Calu3 (cell line): ENCODE measurements at places on chromosomes 3 and 15. TPM values are rescaled to one million over a fixed set of nuclear protein-coding genes. Genes with fewer than 3 reads are reported as not detected.

DNA sequence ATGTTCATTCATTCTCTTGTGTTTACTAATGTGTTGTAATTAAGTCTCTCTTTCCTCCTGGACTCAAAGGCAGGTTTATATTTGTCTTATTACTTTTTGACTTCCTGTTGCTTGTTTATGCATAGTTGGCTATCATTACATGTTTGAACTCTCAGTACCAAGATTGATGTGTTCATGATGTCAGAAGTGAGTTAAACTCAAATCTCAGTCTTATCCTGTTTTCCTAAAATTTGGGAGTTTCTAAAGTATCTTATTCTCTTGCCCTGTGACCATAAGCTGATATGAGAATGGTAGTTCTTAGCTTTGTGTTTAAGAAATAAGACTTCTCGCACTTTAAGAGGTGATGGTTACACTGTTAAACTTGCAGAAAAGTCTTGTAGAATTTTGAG, 5.2 kb downstream of the GLCE start:
- no peak for DNase-seq

DNA sequence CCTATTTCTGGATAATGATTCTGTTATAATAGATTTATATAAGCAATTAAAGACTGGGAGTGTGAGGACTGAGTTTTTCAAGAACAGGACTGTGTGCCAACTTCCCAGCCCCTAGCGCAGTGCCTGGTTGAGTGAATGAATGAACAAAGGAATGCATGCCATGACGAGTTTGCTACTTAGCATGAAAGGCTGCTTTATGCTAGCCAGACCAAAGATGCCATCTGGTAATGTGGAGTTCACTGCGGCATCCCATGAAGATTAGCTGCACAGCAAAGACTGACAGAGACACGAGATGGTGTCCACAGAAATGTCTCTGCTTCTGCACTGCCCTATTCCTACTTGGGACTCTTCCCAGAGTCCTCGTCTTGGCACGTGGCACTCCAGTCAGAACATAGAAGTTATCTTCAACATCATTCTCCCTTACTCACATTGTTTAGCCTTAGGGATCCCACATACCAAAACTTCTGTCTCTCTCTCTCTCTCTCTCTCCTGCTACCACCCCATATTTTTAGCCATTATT, 283.9 kb upstream of the CTNNB1 start:
- no peak for DNase-seq

DNA sequence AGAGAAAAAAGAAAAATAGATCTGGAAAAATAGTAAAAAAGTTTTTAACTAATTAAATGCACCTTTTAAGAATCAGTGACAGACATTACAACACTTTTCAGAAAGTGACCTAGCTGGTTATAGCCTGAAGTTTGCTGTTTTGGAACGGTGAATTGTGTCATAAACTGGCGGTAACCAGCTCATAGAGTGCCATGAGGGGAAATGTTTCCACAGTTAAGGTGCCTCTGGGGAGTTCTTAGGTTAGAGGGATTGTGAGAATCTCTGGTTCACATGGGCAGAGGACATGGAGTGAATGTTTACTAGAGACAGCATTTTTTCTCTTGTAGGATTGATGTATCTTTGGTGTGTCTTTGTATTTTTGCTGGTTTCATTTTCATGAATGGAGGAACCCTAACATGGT, 2.8 kb downstream of the TBC1D23 start:
- no peak for DNase-seq

- peak; percentile 28 for DNase-seq
Observed at GRCh38 chr15:70703096-70703878, 60.1 kb downstream of the UACA start.

GRCh38 chr15:72770673-72771328, 12.8 kb downstream of the ADPGK start:
- DNase-seq, result no peak

- DNase-seq, result no peak
Observed at GRCh38 chr15:36407647-36408046, 171.8 kb upstream of the CDIN1 start.

DNA sequence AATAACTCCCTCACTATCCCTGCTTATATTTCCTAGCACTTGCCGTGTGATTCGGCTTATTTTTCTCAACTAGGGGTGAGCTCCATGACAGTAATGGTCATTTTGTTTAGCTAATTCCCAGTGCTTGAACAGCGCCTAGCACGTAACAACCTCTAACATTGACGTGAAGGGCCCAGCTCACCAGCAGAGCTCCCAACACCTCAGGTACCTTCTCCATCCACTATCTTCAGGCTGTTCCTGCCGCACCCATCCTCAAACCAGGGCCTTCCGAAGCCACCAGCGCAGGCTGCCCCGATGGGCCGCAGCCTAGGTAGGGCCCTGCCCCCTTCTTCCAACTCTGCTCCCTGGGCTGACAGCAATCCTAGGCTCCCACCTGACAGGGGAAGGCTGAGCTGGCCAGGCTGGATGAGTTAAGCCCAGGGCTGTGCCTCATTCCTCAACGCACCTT, 751 bp upstream of the RPS17 start:
- DNase-seq, result peak; percentile 16

- no peak for DNase-seq
Observed at GRCh38 chr3:174270841-174271240, 588.3 kb upstream of the NAALADL2 start.

DNA sequence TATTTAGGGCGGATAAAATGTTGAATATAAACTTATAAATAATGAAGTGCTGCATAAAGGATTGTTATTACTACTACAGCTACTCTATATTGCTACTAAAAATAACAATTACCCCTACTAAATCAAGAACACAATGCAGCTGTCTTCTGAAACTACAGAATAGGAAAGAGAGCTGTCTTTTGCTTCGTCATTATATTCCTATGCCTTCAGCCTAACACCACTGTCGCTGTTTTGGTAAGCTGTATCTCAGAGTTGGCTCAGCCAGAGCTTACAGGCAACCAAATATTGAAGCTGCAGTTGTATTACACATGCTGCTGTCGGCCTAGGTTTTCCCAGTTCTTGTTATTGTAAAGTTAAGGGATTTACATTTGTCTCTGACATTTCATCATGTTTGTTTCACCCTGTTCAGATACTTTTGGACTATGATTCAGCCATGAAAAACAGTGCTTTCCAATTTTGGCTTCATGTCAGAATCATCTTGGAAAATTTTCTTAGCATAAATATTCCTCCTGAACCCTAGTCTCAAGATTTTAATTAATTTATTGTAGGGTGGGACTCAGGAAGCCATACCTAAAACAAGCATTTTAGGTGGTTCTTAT, 31.3 kb upstream of the LPP start:
- no peak for DNase-seq

GRCh38 chr3:13500133-13500885, 20.2 kb downstream of the HDAC11 start:
- DNase-seq, result peak; percentile 54

DNA sequence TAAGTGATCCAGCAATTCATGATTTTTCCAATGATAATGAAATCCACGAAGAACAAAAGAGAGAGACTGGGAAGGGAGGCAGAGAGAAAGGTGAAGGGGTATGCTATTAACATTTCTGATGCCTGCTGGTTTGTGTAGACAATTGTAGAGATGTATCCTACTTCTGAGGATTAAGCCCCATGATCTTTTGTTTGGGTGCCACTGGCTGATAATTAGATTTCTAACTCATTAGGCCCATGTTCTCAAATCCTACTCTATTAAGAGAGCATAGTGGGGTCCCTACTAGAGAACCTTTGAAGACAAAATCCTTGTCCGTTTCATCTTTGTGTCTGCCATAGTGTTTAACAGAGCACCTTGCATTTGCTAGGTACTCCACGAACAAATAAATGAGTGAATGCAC, 2.7 kb upstream of the GNB4 start:
- DNase-seq, result no peak

- DNase-seq, result no peak
Observed at GRCh38 chr3:102905811-102906210, 471.0 kb downstream of the ZPLD1 start.

- no peak for DNase-seq
Observed at GRCh38 chr3:41304593-41304992, 105.3 kb downstream of the CTNNB1 start.

GRCh38 chr15:74129586-74130154, 716 bp upstream of the ISLR2 start:
- DNase-seq, result no peak

DNA sequence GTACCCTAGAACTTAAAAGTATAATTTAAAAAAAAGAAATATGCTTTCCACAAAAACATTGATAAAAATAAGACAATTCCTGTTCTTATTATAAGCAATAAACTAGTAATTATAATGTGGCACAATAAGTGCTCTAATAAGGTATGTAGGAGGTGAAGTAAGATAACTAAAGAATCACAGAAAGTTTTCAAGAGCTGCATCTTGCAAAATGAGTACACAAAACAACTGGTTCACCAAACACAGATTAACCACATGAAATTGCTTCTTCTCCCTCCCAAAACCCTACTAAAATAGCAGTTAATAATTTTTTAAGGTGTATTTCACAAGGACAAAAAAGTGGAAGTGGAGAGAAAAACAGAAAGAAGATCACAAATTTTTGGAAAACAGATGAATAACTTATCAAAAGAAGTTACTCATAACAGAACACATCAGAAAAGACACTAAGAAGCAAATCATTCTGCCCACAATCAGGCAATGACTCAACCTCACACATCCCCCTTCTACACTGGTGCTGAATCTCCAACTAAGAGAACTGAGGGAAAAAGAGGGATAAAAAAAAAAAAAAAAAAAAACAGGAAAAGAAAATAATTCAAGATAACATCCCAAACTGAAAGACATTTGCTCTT, 64.2 kb downstream of the TBC1D5 start:
- no peak for DNase-seq

DNA sequence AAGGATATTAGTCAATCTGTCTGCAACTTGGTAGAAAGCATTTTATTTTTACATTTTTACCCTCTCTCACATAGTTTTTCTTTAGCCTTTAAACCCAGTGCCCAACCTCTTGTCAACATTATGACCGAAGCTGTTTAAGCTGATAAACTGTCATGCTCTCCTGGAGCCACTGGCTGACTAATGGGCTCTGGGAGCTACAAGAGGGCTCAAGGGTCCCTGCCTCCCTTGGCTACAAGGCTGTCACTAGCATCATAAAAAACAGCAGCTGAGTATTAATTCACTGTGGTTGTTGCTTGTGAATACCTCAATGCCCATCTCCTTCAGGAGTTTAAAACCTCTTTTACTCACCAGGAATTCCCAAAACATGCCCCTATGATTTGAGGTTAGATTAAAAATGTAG, 237.9 kb downstream of the ZMAT3 start:
- DNase-seq, result no peak

- DNase-seq, result peak; percentile 24
Observed at GRCh38 chr3:127598841-127599570, 795 bp downstream of the MCM2 start.

DNA sequence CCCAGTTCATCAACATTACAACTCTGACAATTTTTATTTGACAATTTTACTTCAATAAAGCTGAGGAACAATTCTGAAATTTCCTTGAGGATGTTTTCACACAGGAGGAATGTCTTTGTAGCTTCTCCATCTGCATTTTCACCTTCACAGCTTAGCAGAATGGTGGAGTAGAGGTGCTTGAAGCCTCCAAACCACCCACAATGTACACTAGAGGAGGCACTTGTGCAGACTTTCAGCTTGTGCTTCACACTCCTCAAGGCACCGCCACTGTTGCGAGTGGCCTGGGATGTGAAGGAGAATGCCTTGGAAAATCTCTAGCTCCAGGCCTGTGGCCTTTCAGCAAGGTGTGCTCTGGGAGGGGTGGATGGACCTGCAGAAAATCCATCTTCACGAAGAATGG, 181.9 kb downstream of the EPHB1 start:
- no peak for DNase-seq

GRCh38 chr3:22585911-22586310, 617.2 kb upstream of the UBE2E2 start:
- DNase-seq, result no peak

GRCh38 chr3:192918275-192918588, 576 bp upstream of the MB21D2 start:
- no peak for DNase-seq

- DNase-seq, result no peak
Observed at GRCh38 chr15:95265419-95265997, 1034.1 kb downstream of the MCTP2 start.

GRCh38 chr3:138492980-138493675, 58.7 kb downstream of the ESYT3 start:
- DNase-seq, result no peak

DNA sequence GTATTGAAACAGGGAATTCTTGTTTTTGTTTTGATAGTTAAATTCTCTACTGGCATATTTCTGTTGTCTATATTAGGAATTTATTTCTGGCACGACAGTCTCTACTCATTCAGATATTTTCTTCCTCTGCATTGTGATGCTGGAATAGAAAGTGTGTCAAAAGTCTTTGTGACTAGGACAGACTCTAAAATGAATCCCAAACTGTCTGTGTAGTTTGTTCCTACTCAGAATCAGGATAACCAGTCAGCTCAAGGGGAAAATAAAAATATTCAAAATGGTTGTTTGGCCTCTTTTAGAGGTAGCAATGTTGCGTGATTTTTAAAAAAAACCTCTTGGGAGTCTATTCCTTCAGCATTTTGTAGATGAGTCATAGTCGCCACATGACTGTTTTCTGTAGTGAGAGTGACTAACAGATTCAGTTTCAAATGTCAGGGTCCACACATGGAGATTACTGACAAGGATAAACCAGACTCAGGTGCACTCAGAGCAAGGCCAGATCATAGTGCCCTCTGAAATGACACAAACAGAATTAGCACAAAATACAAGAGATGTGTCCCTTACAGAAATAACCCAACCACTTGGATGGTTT, 13.1 kb downstream of the SLC7A14 start:
- peak; percentile 26 for DNase-seq

GRCh38 chr3:158671821-158672214, 630 bp downstream of the LXN start:
- DNase-seq, result no peak

GRCh38 chr3:73041537-73041936, 19.9 kb upstream of the EBLN2 start:
- DNase-seq, result no peak

- peak; percentile 78 for DNase-seq
Observed at GRCh38 chr3:152266221-152266995, 2.3 kb upstream of the MBNL1 start.

GRCh38 chr3:139317660-139318430, 26.0 kb upstream of the MRPS22 start:
- peak; percentile 51 for DNase-seq

- DNase-seq, result no peak
Observed at GRCh38 chr3:53830944-53831343, 15.3 kb downstream of the CHDH start.

DNA sequence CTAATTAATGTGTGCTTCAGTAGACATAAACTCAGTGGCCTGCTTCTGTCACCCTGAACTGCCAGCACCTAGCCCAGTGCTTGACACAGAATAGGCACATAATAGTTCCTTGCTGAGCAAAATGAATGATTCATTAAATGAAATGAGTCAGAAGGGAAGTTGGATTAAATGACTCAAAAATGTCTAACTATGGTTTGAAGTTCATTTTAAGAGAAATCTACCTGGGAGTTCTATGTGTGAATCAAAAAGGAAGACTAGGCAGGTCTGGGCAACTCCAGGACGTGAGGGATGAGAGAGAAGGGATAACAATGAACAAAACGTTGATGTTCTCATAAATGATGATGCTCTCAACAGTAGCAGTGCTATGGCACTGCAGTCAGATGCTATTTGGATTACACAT, 175.0 kb downstream of the CFAP20DC start:
- no peak for DNase-seq

The GABRG3 gene
- not detected in 2 replicates for total RNA-seq

The CHRNA7 gene
- total RNA-seq, result 2.0 and 2.4 TPM in 2 replicates

The IL5RA gene
- total RNA-seq, result not detected in 2 replicates

The WDR93 gene
- total RNA-seq, result not detected in 2 replicates

The PAQR5 gene
- 1.8 and 2.5 TPM in 2 replicates for total RNA-seq

The KCNMB3 gene
- total RNA-seq, result 4.6 and 6.4 TPM in 2 replicates

The C3orf49 gene
- not detected in 2 replicates for total RNA-seq

The KY gene
- total RNA-seq, result 0.15 TPM in 1 of 2 replicates, not detected in the other

The BOC gene
- total RNA-seq, result 0.07 and 0.32 TPM in 2 replicates
